ENCODE measurements at places on chromosomes 5 and 9. TPM values are rescaled to one million over a fixed set of nuclear protein-coding genes. Genes with fewer than 3 reads are reported as not detected.

GRCh38 chr9:19918630-19919029 lies 129.8 kb upstream of the SLC24A2 start:
- no peak for DNase-seq

The FBLL1 gene
- 5.9 TPM for total RNA-seq

- no peak for DNase-seq
Observed at GRCh38 chr9:16064771-16065170, 511.9 kb downstream of the CCDC171 start.

DNA sequence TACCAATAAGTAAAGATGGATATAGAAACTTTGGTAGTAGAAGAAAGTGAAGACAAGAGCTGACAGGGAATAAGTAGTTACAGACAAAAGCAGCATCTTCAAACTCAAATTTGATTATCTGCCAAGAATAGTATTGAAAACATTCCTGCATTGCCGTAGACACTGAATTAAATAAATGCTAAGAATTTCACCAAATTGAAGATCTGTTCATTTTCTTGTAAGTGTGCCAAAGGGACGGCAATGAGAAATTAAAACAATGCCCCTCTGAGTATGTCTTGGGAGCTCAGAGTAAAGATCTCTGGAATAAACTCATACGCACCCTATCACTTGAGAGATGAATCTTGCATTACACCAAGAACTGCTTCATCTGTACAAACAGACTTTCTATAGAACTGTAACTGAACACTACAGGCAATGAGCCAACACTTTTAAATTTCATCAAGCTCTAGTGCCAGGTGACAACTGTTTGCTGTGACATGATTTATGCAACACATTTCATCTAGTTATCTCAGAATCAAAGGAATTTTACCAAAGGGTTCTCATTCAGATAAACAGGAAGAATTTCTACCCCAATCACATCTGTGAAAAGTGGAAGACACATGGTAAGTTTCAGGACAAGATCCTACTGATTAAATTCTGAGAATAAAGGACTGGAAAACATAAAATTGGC lies 66.9 kb downstream of the RFX3 start:
- no peak for DNase-seq

GRCh38 chr5:88558366-88558765 lies 289.7 kb upstream of the TMEM161B start:
- DNase-seq: no peak

- DNase-seq: no peak
Observed at GRCh38 chr9:118366228-118366627, 662.0 kb downstream of the TLR4 start.

The ANGPTL2 gene
- total RNA-seq: 17.9 TPM

DNA sequence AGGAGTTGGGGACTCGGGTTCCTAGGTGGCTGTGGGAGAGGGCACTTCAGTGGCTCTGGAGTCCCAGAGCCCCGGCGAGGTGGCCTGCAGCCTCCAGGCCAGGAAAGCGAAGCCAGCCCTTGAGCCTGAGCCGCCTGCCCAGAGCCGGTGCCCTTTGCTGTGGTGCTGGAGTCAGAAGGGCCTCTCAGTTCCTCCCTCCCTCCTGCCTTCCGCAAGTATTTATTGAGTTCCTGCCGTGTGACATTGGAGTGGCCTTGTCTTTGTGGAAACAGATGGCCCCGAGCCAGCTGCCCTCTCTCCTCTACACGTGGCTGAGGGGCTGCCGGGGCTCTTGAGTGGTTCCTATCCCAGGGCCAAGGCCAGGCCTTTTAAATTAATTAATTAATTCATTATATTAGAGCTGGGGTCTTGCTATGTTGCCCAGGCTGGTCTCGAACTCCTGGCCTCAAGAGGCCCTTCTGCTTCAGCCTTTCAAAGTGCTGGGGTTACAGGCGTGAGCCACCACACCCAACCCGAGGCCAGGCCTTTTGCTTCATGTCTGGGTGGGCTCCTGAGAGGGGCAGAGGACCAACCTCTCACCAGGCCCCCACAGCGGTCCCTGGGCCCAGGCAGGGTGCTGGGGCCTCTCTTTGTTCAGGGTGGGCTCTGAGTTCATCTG lies 45.6 kb upstream of the IER5L start:
- DNase-seq: no peak

Data from neural crest cell (in vitro differentiated cells).